Hypothalamus (tissue), 51 donors: ENCODE measurements at places on chromosomes 6 and 20.

DNA sequence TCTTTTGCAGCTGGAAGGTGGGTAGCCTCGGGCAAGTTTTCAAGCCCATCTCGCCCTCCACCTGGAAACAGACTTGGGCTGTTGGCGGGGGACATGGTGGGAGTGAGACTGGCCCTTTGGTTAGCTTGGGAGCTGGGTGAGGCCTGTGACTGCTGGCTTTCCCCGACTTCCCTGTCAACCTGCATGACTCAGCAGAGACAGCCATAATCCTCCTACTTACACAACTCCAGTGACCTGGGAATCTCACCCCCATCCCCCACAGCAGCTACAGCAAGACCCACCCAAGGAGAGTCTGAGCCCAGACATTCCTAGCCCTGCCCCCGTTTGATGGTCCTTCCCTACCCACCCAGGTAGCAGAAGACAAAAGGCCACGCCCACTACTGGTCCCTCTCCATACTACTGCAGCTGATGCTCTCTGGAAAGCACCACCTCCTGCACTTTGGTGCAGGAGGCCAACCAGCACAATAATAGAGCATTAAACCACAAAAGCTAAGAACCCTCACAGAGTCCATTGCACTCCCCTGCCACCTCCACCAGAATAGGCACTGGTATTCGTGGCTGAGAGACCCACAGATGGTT is 188.4 kb downstream of the TRDN start:
- no peak for DNase-seq

DNA sequence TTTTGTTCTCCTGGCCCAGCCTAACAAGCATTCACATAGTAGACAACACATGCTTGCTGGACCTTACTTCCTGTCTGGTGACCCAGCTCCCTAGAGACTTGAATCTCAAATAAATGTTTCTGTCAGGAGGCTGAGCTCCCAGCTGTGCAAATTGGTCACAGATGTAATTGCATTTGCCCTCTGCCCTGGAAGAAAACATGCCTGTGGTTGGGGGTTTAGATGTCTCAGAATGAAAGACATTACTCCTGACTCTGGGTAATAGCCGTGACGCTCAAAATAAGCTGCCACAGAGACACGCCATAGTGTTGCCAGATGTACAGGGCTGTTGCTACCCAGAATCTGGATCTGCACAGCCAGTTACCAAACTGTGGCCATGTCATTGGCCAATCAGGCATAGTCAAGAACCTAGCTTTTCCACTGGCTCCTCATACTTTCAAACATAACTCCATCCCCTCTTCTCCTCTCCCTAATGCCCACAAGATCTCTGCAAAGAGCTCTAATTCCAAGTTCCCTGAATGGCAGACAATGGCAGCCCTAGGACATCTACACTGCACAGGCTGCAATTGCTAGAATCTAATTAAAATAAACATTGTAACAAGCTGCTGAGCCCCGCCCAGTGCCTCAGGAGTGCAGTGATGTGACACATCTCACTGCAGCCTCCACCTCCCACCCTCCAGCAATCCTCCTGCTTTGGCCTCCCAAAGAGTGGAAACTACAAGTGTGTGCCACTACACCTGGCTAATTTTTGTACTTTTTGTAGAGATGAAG is 32.8 kb upstream of the GMPR start:
- DNase-seq, result no peak

GRCh38 chr20:19428324-19428723 is 215.9 kb downstream of the SLC24A3 start:
- no peak for DNase-seq

DNA sequence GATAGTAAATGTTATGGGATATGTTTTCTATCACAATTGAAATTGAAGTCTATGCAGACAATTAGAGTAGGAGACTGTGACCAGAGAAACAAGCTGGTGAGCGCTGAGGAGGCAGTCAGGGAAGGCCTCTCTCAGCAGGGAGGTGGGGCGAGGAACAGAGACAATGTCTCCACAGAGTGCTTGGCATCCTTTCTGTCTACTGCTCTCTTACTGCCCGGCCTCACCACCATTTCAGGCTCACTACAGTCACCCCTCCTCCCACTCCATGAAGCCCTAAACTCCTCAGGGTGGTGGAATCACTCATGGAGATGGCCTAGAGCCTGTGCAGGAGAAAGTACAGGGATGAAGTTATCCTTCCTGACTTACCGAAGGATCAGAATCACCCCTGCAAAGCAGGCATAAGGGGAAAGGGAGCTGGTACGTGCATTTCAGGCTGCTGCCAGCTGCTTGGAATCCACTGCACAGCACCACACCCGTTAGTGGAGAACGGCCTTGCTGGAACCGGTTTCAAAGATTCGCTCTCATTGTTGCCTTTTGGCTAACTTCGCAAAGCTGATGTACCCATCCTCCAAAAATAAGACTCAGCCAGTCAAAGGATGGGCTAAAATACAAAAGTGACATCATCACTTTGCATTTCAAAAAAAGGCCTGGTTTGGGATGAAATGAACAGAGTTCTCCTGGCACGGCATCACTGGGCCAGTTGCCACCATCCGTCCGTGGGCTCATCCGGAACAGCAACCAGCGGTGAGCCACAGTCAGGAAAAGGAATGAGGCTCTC is 67.3 kb downstream of the SLC22A23 start:
- no peak for DNase-seq

DNA sequence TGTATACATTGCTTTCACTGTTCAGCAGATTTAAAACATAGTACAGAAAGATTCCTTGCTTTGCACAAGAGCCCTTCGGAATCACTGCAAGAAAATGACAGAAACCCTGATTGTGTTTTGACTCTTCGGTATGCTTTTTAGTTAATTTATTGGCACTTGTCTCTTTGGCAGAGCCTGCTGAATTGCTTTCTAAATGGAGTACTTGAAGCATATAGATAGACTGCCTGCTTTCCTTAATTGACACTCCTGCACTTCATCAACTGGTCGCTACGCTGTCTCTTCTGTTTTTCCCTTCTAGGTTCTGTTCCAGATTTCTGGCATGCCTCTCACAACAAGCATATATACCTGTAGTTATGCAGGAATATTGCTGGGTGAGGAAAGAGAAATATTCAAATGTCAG is 22.4 kb upstream of the RBM24 start:
- no peak for DNase-seq

- no peak for DNase-seq
Measured at GRCh38 chr6:135046912-135047311, 7.7 kb downstream of the HBS1L start.

- DNase-seq, result no peak
Measured at GRCh38 chr6:14597090-14597489, 479.5 kb downstream of the CD83 start.

- DNase-seq, result no peak
Measured at GRCh38 chr6:165611294-165611693, 51.7 kb downstream of the PDE10A start.
